ENCODE measurements at places on chromosomes 12 and 14.

DNA sequence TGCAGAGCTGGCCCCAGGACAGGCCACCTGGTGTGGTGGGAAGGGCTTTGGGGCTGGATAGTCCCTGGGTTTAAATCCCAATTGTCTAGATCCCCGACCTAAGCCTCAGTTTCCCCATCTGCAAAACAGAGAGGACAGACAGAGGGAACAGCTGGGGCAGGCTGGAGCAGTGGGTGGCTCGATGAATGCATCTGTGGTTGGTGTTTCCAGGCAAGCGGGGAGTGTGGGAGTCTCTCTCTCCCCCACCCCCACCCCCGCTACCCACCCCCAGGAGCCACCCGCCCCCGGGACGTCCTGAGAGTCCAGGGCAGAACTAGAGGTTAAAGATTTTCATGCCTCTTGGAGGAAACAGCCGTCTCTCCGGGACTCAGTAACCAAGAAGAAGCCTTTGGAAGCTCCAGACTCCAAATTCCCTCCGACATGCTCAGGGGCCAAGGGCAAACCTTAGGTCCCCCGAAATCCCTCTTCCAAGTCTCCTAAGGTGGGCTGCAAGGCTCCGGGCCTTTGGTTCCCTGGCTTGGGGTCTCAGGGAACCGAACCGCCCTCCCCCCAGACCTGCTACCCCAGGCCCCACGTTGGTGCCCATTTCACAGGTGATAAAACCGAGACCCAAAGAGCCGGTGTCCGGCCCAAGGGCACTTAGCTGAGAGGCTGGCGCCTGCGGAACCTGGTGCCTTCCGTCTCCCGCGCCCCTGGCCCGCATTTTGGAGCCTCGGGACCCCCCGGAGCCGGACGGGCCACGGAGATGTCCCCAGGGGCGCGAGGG, 474 bp downstream of the TRPV4 start:
- DNase-seq = no peak

DNA sequence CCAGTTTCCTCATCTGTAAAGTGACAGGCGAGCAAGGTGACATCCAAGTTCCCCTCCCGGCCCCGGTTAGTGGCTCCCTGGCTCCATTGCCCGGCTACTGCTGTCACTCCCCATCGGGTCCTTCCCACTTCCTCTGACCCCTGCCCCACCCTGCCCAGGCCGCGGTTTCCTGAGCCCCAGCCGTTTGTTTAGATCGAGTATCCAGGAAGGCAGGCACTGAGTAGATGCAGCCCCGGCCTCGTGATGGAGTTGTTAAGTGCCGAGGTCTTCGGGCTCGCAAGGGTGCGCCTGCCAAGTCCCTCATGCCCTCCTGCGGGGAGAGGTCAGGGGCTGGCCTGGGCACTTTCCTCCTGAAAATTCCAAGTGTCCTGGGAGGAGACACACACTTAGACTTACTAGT, 55.4 kb downstream of the TEAD4 start:
- DNase-seq = no peak

- DNase-seq = no peak
Measured at GRCh38 chr12:30884799-30885198, 41.7 kb upstream of the TSPAN11 start.

DNA sequence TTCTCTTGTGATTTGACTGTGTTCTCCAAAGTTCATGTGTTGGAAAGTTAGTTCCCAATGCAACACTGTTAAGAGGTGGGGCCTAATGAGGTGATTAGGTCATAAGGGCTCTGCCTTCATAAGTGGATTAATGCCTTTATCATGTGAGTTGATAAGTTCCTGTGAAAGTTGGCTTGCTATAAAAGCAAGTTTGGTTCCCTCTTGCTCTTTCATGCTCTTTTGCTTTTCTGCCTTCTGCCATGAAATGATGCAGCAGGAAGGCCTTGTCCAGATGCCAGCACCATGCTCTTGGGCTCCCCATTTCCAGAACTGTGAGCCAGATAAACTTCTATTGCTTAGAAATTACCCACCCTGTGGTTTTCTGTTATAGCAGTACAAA, 41.9 kb downstream of the SLC16A7 start:
- no peak for DNase-seq

- DNase-seq = no peak
Measured at GRCh38 chr12:102953221-102953620, 4.3 kb upstream of the ASCL1 start.

DNA sequence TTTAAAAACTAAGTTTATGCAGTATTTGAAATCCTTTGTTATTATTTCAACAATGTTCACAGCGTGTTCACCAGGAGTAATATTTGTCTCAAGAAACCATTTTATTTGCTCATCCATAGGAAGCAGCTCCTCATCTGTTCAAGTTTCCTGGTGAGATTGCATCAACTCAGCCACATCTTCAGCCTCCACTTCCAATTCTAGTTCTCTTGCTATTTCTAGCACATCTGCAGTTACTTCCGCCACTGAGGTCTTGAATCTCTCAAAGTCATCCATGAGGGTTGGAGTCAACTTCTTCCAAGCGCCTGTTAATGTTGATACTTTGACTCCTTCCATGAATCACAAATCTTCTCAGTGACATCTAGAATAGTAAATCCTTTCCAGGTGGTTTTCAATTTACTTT, 18.0 kb downstream of the CLEC9A start:
- no peak for DNase-seq

GRCh38 chr14:100740196-100740825, 13.6 kb downstream of the DLK1 start:
- no peak for DNase-seq

- no peak for DNase-seq
Measured at GRCh38 chr14:90136904-90137303, 75.1 kb downstream of the KCNK13 start.

All from CD4-positive, alpha-beta T cell treated with Interleukin-12 subunit alpha and Interleukin-12 subunit beta, for 1 hour (primary cell).